ENCODE measurements at places on chromosomes 1 and 21.

DNA sequence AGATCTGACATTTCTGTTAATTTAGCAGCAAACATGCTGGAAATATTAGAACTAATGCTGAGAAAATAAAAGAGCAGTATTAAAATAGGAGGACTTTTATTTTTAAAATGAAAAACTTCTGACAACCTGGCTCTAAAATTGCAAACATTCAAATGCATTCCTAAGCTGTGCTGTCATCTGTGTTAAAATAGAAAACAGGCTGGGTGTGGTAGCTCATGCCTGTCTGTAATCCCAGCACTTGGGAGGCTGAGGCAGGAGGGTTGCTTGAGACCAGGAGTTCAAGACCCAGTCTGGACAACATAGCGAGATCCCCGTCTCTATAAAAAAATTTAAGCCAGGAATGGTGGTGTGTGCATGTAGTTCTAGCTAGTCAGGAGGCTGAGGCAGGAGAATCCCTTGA, 44.6 kb downstream of the MIGA1 start:
- DNase-seq = no peak

- DNase-seq = no peak
Observed at GRCh38 chr1:193703121-193703520, 516.7 kb upstream of the B3GALT2 start.

- no peak for DNase-seq
Observed at GRCh38 chr1:32768110-32768850, 48.9 kb downstream of the YARS1 start.

DNA sequence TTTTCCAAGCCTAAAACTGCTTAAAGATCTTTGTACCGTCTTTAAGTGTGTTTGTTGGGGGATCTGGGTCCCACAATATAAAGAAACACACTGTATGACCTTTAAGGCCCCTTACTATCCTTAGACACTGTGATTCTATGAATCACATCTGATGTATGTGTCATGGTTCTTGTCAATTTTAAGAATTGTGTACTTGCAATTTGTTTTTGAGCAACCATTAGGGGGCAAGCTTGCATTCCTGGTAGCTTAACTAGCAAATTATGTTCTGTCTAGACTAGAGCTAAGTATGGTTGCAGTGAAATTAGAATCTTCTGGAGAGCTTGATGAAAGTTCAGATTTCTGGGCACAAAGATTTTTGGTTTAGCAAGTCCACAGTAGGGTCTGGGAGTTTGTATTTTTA, 219.5 kb downstream of the TPR start:
- no peak for DNase-seq

GRCh38 chr1:231590453-231591198, 36.0 kb upstream of the DISC1 start:
- DNase-seq = peak; percentile 73

DNA sequence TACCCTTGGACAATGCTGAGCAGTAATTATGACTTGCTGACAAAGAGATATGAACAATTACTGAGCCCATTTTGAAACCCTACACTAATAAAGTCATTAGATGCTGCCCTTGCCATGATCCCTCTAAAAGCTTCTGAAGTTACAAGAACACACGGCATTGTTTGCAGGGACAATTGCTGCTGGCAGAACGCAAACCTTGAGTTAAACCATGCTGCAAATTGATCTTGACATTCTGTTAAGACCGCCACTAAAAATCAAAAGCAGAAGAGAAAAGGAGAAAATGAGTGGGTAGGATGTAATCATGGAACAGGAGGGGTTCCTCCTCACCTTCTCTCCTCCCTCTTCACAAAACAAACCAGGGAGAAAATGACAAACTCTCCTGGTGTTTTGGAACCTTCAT, 136.2 kb upstream of the DMRTA2 start:
- DNase-seq = no peak

- no peak for DNase-seq
Observed at GRCh38 chr1:240666568-240667198, 54.7 kb upstream of the GREM2 start.

GRCh38 chr21:28100366-28100765, 892.3 kb downstream of the LTN1 start:
- no peak for DNase-seq

GRCh38 chr1:81430236-81430938, 370.3 kb upstream of the ADGRL2 start:
- DNase-seq = no peak

DNA sequence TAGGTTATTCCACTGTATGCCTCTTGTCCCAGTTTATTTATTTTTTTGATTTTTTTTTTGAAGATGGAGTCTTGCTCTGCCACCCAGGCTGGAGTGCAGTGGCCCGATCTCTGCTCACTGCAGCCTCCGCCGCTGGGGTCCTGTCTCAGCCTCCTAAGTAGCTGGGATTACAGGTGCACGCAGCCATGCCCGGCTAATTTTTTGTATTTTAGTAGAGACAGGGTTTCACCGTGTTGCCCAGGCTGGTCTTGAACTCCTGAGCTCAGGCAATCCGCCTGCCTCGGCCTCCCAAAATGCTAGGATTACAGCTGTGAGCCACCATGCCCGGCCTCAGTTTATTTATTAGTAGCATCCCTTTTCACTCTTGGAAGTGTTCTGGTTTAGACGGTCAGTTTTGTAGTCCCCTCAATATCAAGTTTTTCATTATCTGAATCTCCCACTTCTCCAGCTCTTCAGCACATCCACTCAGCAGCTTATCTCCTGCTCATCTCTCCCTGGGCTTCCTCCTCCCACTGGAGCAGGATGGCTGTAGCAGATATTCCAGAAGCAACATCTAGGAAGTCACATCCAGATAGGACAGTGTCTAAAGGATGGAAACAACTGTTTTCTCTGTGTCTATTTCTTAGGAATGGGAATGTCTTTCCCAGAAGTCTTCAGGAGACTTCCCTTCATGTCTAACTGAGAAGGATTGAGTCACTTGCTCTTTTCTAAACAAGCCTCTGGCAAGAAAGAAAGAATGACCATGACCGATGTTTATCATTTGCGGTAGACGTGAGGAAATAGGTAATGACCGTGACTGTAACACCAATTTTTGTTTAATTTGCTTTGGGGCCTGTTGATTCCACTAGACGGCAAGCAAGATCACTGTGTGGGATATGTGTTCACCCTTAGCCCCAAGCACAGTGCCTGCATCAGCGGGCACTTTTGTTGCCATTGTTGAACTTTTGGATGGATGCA, 14.4 kb downstream of the CCDC190 start:
- DNase-seq = no peak

DNA sequence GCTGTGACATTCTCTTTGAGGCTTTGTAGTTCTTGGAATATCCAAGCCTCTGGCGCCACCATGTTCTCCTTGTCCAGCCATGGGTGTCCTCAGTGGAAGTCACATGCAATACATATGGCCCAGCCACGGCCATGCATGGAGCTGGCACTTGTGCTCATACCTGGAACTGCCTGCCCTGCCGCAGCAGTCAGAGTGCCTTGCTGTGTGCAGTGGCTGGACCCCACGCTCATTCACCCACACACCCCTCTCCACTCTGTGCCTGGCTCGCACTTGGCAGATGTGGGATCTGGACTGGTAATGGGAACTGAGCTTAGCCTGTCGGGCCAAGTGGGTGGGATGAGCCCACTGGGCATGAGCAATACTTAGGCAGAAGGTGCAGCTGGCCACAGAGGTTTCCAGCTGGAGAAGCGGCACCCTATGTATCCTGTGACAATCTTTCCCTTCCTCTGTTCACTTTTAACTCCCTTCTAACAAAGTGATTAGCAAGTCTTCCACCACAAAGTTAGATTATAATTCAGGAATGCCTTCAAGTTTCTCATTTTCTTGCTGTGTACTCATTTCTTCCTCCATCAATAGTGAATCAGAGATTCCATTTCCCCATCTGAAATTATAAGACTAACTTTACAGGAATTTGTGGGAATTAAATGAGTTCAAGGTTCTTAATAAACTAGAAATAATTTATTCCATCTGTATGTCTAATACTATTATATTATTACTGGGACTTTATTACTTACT, 351.6 kb upstream of the NCAM2 start:
- no peak for DNase-seq

DNA sequence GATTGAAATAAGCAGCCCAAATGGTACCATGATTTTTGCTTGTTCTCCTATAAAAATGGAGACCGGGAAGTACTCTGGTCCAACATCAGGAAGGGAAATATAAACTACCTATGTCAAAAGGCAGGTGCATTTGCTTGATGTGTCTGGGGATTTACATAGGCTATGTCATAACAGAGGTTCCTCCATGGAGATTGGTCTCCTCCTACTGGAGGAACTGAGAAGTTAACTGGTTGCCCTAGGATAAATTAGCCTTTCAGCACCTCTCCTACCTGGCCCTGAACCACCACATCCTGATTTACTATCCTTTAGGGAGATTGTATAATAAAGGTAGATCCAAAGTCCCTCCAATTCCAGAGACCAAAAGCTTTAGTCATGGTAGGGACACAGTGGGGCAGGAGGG, 1109.3 kb upstream of the B3GALT2 start:
- no peak for DNase-seq

DNA sequence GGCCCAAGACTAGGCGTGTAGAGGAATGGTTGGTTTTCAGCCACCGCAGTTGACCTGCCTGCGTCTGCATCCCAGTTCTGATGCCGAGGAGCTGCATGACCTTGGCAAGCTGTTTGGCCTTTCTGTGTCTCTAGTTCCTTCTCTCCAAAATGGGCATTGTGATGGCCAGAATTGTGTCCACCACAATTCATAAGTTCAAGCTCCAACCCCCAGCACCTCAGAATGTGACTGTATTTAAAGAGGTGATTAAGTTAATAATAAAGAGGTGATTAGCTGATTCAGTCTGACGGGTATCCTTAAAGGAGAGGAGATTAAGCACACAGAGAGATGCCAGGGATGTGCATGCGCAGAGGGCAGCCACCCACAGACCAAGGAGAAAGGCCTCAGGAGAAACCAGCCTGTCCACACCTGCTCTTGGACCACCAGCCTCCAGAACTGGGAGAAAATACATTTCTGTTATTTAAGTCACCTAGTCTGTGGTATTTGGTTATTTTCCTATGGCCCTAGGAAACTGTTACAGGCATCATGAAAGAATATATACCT, 28.5 kb downstream of the MAB21L3 start:
- DNase-seq = no peak

GRCh38 chr1:117611894-117612483, 6.1 kb downstream of the TENT5C start:
- DNase-seq = no peak

- DNase-seq = no peak
Observed at GRCh38 chr1:35058988-35059387, 20.2 kb upstream of the ZMYM1 start.

DNA sequence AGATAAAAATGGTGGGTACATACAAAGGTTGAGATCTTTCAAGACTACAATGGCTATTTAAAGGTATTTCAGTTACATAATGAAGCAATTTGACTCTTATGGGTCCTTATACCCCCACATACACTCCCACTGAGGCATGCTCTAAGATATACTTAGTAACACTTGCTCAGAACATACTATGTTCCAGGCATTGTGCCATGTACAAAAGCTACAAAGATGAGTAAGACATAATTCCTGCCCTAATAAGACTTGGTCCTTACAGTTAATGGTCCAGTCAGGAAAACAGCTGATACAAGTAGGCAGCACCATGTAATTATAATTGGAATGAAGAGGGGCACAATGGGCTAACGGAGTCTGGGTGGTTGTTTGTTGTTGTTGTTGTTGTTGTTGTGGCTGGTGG, 166.7 kb upstream of the BEND5 start:
- DNase-seq = no peak

DNA sequence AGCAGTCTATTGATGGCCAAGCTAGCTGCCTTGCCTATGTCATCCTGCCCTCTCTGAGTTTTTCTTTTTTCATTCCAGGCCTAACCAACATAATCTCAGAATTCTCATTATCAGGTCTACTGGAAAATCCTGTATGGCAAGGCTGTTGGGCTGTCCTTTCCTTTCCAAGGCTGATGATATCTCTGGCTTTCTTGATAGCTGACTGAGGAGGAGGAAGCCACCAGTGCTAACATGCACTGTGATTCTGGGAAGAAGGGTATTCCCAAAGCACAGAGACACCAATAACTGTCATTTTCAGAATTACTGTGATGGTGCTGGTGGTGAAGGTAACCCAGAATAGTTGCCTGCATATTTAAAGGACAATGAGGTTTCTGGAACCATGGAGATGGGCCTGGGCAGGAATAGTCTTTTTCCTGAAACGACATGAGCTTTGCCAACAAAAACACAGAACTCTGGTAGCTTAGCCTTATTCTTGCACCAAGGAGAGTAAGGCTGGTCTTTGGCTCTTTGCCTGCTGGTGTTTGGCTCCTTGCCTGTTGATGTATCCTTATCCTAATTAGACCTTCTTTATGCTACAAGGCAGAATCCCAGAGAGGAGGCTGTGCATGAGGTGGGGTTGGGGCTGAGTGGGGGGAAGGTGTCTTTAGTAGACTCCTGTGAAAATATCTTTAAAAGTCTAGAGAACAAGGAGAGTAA, 157.4 kb downstream of the TNFSF18 start:
- DNase-seq = no peak

DNA sequence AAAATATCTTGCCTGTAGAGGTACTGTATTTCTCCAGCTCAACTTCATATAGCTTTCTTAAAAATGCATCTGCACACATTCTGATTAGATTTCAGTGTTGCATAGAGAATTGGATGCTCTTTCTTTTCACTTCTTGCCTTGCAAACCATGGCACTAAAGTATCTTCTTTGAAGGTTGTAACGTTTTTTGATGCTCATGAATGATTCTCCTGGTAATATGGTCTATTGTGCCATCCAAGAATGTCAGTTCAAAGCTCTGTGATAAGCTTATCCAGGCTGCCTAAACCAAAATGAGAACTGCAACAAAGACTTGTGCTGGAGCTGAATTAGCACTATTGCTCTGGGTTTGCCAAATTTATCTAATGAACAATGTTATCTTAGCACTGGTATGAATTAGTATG, 1.9 kb downstream of the SGIP1 start:
- no peak for DNase-seq

DNA sequence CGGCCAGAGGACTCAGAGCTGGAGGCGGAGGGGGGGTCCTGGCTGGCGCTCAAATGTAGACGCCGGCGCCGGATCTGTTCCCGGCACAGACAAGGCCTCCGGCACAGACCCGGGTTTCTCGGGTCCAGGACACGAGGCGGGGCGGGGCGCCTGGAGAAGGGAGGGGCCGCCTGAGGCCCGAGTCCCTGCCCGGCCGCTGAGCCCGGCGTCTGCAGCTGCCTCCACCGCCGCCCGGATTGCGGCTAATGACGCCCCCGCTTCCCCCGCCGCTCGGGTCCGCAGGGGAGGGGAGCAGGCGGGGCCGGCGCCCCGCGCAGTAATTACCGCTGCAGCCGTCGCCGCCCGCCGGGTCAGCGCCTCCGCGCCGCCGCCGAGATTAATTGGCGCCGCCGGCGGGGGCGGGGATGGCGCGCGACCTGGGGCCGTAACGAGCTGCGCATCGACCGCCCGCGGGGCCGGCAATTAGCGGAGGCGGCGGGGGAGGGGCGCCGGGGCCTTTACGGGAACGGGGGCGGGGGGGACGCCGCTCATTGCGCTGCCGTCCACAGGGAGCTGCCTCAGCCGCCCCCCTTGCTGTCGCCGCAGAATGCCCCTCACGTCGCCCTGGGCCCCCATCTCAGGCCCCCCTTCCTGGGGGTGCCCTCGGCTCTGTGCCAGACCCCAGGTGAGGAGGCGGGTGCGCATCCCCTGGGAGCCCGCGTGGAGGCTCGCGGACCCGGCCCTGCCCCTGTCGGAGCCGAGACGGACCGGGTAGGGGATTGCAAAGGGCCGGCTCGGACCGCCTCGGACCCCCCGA, 17.3 kb downstream of the NOC2L start:
- DNase-seq = peak; percentile 88

- no peak for DNase-seq
Observed at GRCh38 chr1:99657213-99658030, 11.5 kb downstream of the PALMD start.

- no peak for DNase-seq
Observed at GRCh38 chr21:27346041-27346448, 379.2 kb upstream of the ADAMTS5 start.

All from sigmoid colon (tissue), 7 donors.